ENCODE measurements at places on chromosomes 16 and 17.
A peak's percentile ranks its signal among the peaks of the same experiment; 100 is the strongest.

GRCh38 chr17:32673964-32674363 is 187.2 kb downstream of the CDK5R1 start:
- DNase-seq = no peak

- DNase-seq = peak; percentile 81
These were observed 13.2 kb upstream of the TMEM100 start for GRCh38 chr17:55735731-55736405.

- no peak for DNase-seq
These were observed 18.0 kb upstream of the PMFBP1 start for GRCh38 chr16:72189865-72190371.

DNA sequence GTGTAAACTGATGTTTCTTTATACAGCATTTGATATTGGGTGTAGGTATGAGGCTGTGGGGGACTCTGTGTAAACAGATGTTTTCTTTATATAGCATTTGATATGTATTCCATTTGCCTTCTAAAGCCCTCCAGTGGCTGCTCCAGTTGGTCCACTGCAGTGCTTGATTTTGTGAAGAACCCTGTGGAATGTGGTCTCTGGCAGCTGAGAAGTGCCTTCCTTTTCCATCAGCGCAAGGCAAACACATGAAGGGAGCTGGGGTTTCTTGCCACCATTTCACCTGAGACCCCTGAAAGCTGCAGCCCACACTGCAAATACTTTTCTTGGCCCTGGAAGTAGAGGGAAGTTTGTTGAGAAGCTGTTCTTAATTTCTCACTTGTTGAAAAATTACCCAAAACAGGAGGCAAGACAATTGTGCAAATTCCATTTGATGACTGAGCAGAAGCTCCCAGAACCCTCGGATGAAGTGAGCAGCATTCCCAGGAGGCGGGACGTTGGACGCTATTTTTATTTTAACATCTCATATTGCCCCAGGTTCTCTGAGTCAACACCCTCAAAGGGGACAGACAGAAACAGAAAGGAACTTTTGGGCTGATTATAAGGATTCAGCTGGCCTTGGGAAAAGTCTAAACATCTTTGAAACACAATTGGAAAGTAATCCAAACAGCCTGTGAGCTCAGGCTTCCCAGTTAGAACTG is 158.5 kb upstream of the RPH3AL start:
- DNase-seq = no peak

DNA sequence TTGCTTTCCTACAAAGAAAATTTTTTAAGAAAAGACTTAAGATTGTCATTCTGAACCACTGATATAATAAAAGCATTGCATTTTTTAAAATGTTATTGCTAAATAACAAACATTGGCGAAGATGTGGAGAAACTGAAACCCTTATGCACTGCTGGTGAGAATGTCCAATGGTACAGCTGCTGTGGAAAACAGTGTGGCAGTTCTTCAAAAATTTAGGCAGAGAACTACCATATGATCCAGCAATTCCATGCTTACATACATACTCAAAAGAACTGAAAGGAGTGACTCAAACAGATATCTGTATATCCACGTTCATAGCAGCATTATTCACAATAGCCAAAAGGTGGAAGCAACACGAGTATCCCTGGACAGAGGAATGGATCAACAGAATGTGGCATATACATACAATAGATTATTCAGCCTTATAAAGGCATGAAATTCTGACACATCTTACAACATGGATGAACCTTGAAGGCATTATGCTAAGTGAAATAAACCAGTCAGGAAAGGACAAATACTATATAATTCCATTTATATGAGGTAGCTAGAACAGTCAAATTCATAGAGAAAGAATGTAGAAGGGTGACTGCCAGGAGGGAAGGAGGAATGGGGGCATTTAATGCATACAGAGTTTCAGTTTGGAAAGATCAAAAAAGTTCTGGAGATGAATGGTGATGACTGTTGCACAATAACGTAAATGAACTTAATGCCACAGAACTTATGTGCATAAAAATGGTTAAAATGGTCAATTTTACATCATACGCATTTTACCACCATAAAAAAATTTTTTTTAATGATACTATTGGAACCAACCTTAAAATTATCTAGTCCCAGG is 92.1 kb downstream of the CACNG1 start:
- no peak for DNase-seq

DNA sequence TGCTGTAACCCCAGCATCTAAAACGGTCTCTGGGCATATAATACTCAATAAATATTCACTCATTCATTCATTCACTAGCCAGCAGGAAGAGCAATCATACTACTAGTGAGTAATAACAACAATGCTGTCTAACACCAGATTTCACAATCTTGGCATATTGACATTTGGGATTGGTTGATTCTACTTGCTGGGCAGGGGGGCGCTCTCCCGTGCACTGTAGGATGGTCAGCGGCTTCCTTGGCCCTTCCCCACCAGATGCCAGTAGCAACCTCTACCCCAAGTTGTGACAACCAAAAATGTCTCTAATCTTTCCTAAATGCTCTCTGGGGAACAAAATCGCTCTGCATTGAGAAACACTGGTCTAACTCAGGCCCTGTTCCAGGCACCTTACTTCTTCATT is 20.7 kb downstream of the WFDC1 start:
- DNase-seq = no peak

GRCh38 chr16:5066511-5066910 is 755 bp upstream of the C16orf89 start:
- no peak for DNase-seq

GRCh38 chr17:57606111-57606875 is 138.8 kb downstream of the CCDC182 start:
- no peak for DNase-seq

DNA sequence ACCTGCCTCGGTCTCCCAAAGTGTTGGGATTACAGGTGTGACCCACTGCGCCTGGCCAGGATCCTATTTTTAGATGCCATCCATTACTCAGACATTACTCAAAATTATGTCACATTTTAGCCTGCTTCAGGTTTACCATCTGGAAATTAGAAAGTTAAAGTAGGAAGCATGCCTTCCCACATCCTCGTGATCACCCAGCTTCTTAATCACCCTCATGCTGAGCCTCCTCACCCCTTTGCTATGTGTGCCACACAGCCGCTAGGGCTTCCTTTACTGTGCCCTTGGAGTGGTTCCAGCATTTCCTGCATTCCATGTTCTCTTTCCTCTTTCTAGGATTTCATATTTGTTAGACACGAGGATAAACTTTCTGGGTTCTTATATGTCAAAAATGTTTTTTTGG is 9.3 kb downstream of the ADORA2B start:
- no peak for DNase-seq
